ENCODE measurements at places on chromosomes 12 and 14.

- DNase-seq: no peak
These were observed 24.6 kb downstream of the FAM222A start for GRCh38 chr12:109738209-109738608.

DNA sequence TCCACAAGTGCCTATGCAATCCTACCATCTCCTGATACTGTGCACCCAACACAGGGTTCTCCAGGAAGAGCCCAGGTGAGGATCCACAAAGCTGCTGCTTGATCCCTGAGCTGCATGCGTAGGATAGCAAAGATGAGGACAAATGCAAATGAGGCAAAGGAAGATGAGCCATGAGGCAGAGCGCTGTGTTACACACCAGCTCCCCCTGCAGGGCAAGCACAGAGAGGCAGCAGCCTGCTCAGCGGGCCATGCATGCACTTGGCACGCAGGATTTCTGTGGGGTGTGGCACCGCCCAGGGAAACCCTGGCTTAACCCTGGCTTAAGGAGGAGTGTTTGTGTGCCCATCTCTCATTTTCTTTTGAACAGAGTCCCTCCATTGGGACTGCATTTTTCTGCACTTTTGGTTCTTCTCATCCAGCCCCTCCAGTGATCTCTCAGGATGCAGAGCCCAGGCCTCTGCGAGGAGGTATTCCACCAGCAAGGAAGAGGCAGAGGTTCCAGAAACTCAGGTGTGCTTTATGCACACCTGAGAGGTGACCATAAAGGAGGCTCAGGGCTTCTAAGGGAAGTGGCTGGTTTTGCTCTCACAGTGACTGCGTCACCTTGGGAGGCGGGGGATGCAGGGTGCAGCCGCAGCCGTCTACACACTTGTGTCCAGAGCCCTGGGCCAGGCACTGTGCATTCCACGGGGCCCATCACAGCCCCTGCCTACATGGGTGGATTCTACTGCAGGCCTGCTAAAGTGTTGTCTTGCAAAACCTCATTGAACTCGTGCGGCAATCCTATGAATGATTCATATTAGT, 973.3 kb upstream of the TMEM132C start:
- peak; percentile 15 for DNase-seq

GRCh38 chr12:18629916-18630315, 107.9 kb downstream of the PLCZ1 start:
- no peak for DNase-seq

DNA sequence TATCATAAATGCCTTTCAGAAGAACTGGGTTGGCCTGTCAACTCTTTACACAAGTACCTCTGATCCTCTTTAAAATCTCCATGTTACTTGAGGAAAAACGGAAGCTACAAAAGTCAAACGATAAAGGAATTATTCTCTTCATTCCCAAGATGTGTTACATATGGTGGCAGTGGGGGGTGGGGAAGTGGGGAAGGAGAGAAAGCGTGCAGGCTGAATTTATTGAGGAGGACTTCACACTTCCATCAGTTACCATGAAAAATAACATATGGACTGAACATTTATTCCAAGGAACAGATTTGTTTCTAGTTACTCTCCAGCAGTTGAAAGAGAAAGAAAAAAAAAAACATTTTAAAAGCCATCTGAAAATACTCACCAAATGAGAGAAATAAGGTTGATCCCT, 474.4 kb upstream of the DCN start:
- no peak for DNase-seq

DNA sequence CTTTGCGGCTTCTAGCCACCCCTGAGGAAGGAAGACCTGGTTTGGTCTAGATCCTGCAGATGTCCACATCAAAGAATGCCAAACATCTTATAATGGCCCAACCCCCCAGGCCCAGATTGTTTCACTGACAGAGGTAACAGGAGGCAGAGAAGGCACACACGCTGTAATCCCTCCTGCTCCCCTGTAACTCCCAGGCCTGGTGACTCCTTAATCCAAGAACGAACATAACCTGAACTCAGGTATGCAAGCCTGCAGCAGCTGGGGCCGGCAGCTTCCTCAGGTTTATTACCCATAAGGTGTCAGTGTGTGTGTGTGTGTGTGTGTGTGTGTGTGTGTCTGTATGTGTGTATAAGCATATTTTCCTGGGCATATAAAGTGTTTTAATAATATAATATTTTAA, 52.7 kb downstream of the ERH start:
- DNase-seq: no peak

DNA sequence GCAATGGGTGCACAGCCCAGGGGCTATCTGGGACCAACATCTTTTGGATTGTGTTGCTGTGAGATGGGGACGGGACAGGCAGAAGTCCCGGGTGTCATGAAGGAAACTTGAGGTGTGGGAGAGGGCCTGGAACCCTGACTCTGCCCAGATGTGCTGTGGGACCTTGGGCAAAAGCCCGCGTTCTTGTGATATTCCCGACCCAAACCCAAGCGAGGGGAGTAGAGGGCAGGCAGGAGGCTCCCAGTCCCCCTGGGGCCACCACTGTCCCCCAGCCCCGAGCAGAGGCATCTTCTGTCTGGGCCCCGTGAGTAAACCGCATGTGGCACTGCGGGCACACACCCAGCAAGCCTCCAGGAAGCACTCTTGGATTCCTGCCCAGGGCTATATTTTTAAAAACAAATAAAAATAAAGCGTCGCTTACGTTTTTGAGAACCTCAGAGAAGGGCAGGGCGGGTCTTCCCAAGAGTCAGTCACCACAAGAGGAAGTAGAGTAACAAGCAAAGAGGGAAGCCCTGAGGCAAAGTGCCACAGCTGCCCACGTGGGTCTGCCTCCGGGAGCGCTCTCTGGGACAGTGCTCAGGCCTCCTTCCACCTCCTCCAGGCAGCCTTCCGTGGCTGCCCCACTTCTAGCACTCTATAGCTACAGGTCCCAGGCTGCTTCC, 39.5 kb downstream of the BEGAIN start:
- DNase-seq: peak; percentile 36

- no peak for DNase-seq
These were observed 79.0 kb downstream of the VWF start for GRCh38 chr12:6045438-6045837.

GRCh38 chr12:125434131-125434530, 368.9 kb downstream of the AACS start:
- no peak for DNase-seq

DNA sequence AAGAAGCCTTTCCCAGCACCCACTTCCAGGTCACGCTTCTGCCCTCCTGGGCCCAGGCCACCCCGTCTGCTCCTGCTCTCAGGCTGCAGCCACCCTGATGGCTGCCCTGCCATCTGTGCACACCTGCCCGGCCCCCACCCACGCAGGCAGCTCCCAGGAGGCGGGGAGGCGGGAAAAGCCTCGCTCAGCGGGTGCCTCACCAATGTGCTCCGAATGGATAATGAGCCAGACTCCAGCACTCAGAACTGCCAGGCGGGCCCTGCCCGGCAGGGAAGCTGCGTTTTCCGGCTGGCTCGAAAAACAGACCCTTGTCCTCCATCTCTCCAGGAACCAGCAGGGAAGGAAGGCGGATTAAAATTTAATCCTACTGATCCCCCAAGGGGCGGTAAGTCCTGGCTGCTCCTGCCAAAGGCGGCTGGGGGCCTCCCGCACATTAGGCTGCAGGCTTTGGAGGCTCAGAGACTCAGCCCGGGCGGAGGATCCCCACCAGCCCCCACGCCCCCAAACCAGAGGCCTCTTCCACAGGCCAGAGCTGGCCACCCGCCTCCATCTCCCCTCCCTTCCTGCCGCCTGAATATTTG, 104.0 kb downstream of the NCOR2 start:
- DNase-seq: peak; percentile 49

- DNase-seq: no peak
These were observed 68.4 kb downstream of the ANO6 start for GRCh38 chr12:45284096-45284901.

GRCh38 chr12:71469258-71469750, 29.7 kb downstream of the LGR5 start:
- no peak for DNase-seq

- DNase-seq: no peak
These were observed 72.9 kb upstream of the ELK3 start for GRCh38 chr12:96121271-96121711.

DNA sequence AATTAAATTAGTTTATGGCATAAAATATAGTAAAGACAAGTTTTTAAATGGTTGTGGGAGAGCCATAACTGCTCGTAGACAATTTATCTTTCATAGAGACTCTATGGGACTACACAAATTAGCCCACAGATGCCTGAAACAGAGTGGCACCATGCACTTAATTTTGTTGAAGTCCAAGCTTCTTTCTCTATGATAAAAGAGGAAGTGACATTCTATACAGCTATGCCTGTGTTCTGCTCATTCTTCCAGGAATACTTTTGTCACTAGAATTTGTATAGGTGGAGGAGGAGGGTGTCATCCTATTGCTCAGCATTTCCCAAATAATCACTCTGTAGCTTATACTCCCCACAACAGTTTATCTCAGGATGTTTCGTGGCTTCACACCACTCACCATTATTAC, 43.7 kb upstream of the KICS2 start:
- no peak for DNase-seq

DNA sequence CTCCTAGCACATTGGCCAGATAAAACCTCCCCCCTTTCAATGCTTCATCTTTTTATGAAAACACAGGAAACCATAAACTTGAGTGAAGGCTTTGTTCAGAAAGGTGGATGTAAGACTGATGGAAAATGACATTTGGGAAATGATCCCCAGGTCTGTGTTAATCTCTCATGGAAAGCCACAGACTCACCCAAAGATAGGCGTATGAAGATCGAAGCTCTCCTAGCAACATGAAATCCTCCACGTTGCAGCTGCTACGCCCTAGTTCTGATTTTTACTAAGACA, 63.4 kb upstream of the PTGR2 start:
- DNase-seq: no peak

GRCh38 chr14:94644102-94644535, 31.9 kb downstream of the SERPINA3 start:
- DNase-seq: no peak

DNA sequence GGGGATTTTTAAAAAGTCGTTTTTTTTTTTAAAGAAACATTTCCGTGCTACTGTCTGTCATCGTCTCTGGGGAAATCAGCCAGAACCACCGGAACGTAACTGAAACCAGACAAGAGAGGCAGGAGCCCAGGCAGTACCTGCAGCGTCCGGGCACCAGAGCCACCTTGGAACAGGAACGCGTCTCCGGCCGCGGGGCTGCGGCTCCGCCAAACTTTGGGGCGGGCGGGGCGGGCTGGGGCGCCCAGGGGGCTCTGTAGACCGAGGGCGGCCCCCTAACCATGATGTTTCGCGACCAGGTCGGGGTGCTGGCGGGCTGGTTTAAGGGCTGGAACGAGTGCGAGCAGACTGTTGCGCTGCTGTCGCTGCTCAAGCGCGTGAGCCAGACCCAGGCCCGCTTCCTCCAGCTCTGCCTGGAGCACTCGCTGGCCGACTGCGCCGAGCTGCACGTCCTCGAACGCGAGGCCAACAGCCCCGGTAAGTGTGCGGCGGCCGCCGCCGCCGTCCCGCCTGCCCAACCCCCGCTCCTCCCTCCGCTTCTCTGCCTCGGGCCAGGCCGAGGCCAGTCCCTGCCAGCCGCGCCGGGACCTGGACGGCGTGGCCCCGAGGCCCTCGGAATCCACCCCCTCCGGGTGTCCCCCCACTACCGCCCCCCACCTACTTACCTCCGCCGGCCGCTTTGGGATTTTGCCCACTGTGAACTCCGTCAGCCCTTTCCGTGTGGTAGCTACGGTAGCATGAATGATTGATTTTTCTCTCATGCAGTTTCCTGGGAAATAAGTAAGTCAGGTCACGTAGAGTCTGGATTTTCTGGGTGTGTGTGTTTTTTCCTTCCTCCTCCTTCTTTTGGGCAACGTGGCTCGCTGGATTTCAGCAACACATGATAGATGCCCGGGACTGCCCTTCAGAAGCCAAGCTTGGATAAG, 972 bp downstream of the SAMD4A start:
- peak; percentile 6 for DNase-seq

- DNase-seq: no peak
These were observed 16.0 kb downstream of the PLD4 start for GRCh38 chr14:104940526-104941150.

DNA sequence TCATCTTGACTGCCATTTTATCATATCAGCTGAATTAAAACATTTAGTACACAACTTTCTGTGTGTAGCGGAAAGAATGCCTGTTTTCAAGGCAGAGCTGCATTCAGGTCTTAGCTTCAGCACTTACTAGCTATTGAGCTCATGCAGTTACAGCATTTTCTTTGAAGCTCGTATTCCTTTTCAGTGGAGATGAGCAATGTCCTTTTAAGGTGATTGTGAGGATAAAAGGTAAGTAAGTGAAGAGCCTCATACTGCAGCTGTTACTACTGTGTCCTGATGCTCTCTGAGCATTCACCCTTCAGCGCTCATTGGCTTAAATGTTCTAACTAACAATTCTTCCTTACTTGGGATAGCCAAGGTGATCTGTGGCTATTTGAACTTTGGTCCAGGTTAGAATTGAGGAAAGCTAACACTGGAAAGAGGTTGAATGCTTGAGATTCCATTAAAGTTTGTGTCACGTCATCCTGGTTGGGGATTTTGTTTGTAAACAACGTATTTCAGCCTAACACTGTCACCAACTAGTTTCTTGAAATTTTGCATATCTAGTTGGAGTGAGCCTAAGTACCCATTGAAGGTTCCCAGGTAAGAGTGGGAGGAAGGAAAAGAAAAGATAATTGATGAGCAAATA, 71.4 kb downstream of the PAPOLA start:
- DNase-seq: no peak

All from NCI-H1694 (cell line).